ENCODE measurements at places on chromosomes 12 and 14. TPM values are rescaled to one million over a fixed set of nuclear protein-coding genes. Genes with fewer than 3 reads are reported as not detected.

Gene NRL
- 2.7 TPM for total RNA-seq

Gene CAPZA3
- not detected for total RNA-seq

Gene INSM2
- not detected for total RNA-seq

Gene EML5
- 7.5 TPM for total RNA-seq

Gene OR4E2
- not detected for total RNA-seq

Data from naive thymus-derived CD8-positive, alpha-beta T cell (primary cell).